ENCODE measurements at places on chromosomes 3 and 15.

GRCh38 chr3:78827618-78828017, 940.2 kb downstream of the ROBO1 start:
- DNase-seq = no peak

DNA sequence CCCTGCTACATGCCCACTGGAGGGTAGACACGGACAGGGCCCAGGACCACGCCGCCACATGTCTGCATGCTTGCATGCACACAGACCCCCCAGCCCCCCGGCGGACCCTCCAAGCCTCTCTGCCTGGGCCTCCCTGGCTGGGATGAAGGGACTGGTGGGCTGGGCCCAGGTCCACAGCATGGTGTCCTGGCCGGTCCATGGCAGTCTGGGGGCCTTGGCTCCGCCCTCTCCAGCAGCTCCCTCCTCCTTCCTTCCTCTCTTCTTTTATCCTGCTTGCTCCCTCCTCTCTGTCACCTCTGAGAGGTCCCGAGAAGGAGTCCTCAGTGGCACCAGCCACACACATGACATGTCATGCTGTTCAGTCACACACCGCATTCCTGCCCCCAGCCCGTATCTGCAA, 24.5 kb downstream of the DUSP7 start:
- DNase-seq = no peak

DNA sequence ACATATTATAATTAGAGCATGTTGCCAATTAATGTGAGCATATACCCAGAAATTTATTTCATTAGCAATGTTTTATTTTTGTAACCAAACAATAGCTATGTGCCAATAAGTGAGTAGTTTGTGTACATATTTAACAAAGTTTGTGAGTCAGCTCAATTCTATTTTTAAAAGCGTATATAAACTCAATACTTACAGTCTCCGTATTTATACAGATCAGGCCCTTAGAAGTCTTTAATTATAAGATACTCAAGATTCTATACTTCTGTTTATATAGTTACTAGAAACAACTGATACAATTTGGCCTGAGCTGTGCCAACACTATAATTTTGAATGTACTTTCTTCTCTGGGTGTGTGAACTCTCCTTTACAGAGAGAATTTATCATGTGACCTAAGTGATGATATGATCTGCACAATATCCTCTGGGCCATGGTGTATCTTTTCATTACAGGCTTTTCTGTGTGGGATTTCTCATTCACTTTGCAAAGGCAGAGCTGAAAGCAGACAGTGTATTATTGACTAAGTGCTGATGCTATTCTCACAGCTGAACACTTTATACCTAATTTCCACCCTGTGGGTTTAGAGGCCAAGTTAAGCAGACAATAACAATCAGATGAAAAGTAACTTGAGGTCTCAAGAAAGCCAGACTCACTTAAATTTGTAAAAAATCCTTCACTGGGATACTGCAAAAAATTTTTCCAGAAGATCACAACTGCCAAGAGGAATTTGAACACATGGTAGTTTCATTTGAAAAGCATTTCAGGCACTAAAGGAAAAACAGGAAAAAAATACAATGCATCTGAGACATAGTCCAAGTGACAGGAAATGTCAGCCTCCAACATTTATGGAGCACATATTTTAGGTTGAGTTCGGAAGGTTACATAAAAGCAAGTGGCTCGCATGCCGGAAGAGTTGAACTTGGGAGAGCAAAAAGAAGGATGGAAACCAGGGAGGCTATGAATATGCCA, 277.9 kb upstream of the SEMA6D start:
- no peak for DNase-seq

DNA sequence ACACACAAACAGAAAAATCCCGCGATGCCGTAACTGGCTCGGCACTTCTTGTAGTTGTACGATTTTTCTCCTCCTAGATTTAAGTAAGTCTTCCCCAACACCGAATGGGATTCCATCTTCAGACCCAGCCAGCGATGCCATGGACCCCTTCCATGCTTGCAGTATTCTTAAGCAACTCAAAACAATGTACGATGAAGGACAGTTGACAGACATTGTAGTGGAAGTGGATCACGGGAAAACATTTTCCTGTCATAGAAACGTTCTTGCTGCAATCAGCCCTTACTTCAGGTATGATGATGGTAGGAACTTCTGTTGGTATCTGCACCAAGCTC, 763 bp downstream of the KBTBD8 start:
- DNase-seq = no peak

DNA sequence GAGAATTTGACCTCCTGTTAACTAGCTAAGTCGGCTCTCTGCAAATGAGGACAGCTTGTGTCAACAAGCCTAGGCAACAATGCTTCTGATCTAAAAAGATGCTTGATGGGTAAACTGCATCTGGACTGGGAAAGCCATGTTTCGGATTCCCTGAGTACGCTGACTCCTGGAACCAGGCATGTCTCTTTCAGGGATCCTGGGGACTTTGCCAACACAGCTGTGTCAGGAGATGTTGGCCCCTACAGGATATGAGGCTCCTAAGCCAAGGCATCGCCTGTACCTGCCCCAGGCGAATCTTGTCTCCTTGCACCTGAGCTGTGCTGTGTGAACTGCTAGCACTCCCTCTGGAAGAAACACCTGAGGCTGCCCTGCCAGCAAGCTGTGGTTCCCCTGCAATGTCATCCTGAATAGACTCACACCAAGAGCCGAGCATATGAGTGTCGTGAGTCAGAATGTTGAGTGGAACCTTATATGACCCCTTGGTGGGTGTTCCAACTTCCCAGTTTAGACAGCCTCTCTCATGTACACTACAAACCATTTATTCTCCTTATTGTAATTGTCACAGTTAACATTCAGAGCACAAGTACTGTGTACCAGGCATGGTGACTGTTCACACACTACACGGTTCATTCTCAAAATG, 17.0 kb downstream of the EOGT start:
- DNase-seq = no peak

GRCh38 chr3:48756640-48757039, 39.6 kb upstream of the IP6K2 start:
- no peak for DNase-seq

DNA sequence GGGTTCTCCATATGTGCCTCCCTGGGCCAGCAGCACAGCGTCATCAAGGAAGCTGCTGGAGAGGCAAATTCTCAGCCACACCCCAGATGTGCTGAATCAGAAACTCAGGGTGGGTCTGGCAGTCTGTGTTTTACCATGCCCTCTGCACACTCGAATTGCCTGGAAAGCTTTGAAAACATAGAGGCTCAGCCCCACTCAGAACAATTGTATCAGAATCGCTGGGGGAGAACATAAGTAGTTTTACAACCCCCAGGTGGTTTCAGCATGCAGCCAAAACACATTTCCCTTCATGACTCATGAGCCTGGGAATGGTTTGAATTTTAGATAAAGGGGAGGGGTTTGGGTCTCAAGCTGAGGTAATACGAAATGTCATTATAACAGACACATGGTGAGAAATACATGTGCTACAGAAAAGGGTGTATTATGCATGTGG, 9.6 kb downstream of the TGM4 start:
- no peak for DNase-seq

GRCh38 chr3:28476194-28476593, 127.6 kb upstream of the AZI2 start:
- DNase-seq = no peak

DNA sequence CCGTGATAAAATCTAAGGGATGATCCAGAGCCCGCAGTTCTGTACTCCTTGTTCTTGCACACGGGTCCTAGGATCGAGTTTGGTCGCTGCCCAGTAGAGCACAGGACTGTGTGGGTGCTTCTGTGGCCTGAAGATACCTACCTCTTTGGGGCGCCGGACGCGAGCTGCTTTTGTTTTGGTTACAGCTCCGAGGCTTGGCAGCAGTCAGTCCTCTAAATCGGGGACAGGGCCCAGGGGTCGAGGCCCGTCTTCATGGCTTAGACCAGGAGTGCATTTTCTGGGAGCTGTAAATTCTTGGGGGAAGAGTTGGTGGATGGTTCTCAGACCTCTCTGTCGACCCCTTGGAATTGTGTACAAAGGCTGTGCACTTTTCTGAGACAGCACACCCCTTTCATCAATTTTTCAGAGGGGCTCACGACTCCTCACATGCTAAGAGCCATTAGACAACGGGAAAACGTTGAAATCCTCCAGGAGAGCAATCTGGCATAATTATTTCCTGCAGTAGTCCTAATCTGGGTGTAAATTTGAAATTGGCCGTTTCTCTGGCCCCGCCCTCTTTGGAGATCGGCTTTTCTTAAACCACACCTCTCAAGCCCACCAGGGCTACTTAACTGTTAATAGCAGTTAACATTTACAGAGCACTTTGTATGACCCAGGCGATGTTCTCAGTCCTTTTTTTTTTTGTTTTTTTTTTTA, 928 bp downstream of the CEP97 start:
- DNase-seq = peak; percentile 22

DNA sequence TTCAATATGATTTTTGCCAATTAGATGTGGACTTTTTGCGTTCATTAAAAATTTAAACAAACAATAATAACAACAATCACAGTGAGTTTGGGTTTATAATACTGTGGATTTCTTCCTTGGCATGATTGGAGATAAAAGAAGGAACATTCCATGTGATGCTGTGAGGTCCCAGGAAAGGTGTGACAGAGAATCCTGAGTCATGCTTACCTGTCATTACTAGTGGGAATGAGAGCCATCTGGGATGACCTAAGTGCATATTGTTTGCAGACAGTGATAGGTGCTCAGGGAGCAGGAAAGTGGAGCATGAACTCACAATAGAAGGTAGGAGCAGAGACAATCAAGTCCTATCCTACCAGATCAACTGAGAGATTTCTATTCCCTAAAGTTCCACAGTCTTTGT, 766.5 kb upstream of the CFAP20DC start:
- no peak for DNase-seq

GRCh38 chr15:56736881-56737707, 3.8 kb upstream of the ZNF280D start:
- no peak for DNase-seq

DNA sequence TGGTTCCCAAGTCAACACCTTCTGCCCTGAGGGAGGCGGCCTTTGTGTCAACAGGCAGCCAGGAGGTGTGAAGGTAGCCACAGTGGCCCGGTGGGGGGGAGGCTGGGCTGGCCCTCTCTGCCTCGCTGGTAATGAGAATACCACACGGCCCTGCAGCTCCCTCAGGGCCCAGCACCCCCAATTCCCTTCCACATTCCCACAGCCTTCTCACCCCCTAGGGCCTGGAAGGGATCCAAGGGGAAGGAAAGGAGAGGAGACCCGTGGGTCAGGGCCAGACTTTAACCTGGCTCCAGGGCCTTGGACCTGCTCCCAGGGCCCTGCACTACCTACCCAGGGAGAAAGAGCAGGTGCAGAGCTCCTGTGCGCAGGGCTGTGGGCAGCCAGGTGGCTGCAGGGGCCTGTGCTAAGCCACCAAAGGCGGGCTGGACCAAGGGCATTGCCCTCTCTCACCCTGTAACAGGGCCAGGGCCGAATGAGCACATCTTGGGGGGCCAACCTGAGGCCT, 8.7 kb upstream of the MESP2 start:
- DNase-seq = no peak

DNA sequence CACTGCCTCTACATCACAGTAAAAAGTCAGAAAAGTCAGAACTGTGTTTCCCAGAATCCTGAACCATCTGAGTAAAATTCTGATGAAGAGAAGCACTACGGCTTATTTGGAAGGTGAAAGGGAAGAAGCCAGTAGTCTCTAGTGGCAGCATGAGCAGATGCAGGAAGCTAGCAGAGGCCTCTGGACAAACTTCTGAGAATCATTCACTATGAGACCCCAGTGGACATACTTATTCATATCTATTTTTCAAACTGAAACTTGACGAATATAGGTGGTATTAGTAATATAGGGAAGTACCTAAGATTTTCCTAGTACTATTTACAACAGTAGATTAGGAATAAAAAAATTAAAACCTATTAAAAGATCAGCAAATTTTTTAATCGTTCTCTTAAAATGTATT, 272.8 kb upstream of the TTC14 start:
- no peak for DNase-seq

GRCh38 chr3:45486136-45486535, 97.8 kb downstream of the LARS2 start:
- DNase-seq = no peak

GRCh38 chr3:94394885-94395284, 332.0 kb downstream of the NSUN3 start:
- no peak for DNase-seq

DNA sequence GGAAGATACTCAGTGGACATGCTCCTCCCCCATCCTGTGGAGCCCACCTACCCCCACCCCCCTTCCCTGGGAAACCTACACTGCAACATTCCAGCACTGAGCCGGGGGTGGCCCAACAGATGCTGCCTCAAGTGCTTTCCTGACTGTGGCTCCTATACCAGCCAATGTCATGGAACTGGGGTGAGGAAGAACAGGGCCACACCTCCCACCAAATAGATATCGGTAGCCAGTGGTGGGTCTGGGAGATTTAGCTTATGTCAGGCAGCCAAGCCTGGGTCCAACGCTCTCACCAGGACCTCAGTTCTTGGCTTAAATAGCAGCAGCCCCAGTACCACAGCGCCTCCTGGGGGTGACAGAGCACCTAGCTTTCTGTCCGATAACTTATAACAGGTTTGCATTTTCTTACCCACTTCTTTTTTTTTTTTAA, 30.3 kb downstream of the CDC25A start:
- DNase-seq = peak; percentile 22

- no peak for DNase-seq
Observed at GRCh38 chr3:55486857-55487380, at the start of gene WNT5A. Gene WNT5A (minus strand): TSS chr3:55487306. CDS start chr3:55486985, 321 bp downstream.

DNA sequence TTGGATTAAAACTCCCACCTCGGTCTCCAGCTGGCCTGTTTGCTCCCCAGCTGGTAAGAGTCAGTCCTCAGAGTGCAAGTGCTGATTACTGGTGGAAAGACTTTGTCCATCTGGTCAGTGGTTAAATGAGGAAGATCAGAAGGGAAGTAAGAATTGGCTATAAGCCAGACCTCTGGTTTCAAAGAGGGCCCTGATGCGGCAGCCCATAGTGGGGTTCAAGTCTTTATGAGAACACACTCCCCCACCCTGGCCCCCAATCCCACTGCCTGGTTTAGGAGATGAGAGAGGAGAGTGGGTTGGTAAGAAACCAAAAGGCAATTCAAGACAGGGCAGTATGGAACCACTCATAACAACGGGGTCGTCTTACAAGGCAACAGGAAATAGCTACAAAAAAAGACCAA, 65.0 kb downstream of the FRMD4B start:
- DNase-seq = no peak

DNA sequence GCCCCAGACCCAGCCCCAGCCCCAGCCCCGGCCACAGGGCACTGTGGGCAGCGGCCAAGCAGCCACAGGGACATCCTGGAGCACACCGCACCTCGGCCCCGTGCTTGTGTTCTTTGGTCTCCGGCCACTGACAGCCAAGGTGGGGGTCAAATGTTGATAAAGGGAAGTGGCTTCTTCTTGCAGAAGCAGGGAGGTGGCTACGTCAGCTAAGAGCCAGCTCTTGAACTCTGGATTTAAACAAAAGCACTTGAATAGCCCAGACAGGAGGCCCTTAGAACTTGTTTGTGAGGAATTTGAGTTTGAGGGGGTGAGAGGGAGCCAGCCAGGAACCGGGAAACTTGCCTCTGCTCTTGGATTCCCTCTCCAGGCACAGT, 135.8 kb upstream of the ABHD17C start:
- DNase-seq = no peak

Measured in CD4-positive, alpha-beta T cell treated with Interleukin-15 for 4 hours (primary cell).